HFFc6 (cell line): ENCODE measurements at places on chromosomes 7 and 10. TPM values are rescaled to one million over a fixed set of nuclear protein-coding genes. Genes with fewer than 3 reads are reported as not detected.

- H3K27ac ChIP-seq, result no peak overlapping the region
- H3K36me3 ChIP-seq, result no peaks in the 10 kb centered on the region
- no peak overlapping the region for H3K4me3 ChIP-seq
- peaks cover 26% of the 10 kb centered on the region for H3K27me3 ChIP-seq
- DNase-seq, result no peak
Measured at GRCh38 chr10:125550362-125550761, 132.6 kb downstream of the TEX36 start.

GRCh38 chr10:22625516-22626290, 88.7 kb downstream of the PIP4K2A start:
- peaks cover 99% of the 10 kb centered on the region for H3K4me1 ChIP-seq
- DNase-seq, result no peak
- peak overlapping the region; percentile 62 for H3K27ac ChIP-seq
- peak overlapping the region; percentile 22; the same call in 1 of the 2 replicates for H3K4me3 ChIP-seq

The DENND2A gene
- total RNA-seq, result 0.85 to 0.99 TPM (median 0.89 TPM) in 3 replicates

The AKR1C2 gene
- 0.38 to 1.2 TPM (median 0.80 TPM) in 3 replicates for total RNA-seq

DNA sequence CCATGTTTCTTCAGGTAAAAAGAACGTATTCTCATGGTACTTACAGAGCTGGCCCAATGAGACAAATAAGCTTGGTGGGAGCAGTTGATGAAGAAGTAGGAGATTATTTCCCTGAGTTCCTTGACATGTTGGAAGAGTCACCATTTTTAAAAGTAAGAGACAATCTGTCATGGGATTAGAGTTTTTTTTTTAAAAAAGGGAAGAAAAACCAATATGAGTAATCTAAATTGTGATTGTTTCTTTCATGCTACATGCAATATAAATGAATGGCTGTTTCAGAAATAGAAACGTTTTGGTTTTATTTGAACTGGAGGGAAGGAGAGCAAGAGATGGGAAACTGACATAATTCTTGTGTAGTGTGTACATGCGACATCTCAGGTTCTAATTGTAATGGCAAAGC, 32.8 kb downstream of the TMEM60 start:
- no peak overlapping the region for H3K4me3 ChIP-seq
- no peak for DNase-seq
- peaks cover 10% of the 10 kb centered on the region; the same call in 1 of the 2 replicates for H3K36me3 ChIP-seq
- H3K4me1 ChIP-seq, result peaks cover 36% of the 10 kb centered on the region

GRCh38 chr10:71981015-71981875, 17.1 kb downstream of the CHST3 start:
- peaks cover 87% of the 10 kb centered on the region for H3K4me1 ChIP-seq
- H3K36me3 ChIP-seq, result peaks cover 24% of the 10 kb centered on the region
- H3K27me3 ChIP-seq, result no peaks in the 10 kb centered on the region; the same call in 1 of the 2 replicates
- H3K4me3 ChIP-seq, result no peak overlapping the region
- peak overlapping the region; percentile 72 for H3K27ac ChIP-seq
- DNase-seq, result no peak

DNA sequence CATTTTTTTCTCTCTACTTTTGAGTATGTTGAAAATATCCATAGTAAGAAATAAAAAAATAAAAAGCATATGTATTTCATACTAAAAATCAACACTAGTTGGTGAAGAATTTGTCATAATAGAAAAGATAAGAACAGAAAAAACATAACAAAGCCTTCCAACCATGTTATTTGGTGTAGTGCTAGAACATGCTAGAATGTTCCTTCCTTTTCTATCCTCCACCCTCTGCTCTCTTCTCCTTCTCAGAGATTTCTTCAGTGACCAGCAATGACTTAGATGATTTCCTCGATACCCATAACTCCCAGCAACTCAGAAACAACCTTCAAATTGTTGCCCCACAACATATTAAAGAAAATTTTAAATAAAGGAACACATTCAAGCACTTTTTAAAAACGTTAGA, 2.6 kb downstream of the ZC3HAV1 start:
- peak overlapping the region; percentile 97 for H3K4me3 ChIP-seq
- H3K4me1 ChIP-seq, result peaks cover 50% of the 10 kb centered on the region
- peaks cover 1% of the 10 kb centered on the region; the same call in 1 of the 2 replicates for H3K27me3 ChIP-seq
- no peak for DNase-seq
- H3K36me3 ChIP-seq, result peaks cover 15% of the 10 kb centered on the region; the same call in 1 of the 2 replicates

GRCh38 chr7:82035456-82035855, 265.6 kb upstream of the HGF start:
- H3K27me3 ChIP-seq, result no peaks in the 10 kb centered on the region; the same call in 1 of the 2 replicates
- H3K4me1 ChIP-seq, result peaks cover 52% of the 10 kb centered on the region
- no peak for DNase-seq
- peaks cover 10% of the 10 kb centered on the region; the same call in 1 of the 2 replicates for H3K36me3 ChIP-seq
- H3K27ac ChIP-seq, result peak overlapping the region; percentile 88

DNA sequence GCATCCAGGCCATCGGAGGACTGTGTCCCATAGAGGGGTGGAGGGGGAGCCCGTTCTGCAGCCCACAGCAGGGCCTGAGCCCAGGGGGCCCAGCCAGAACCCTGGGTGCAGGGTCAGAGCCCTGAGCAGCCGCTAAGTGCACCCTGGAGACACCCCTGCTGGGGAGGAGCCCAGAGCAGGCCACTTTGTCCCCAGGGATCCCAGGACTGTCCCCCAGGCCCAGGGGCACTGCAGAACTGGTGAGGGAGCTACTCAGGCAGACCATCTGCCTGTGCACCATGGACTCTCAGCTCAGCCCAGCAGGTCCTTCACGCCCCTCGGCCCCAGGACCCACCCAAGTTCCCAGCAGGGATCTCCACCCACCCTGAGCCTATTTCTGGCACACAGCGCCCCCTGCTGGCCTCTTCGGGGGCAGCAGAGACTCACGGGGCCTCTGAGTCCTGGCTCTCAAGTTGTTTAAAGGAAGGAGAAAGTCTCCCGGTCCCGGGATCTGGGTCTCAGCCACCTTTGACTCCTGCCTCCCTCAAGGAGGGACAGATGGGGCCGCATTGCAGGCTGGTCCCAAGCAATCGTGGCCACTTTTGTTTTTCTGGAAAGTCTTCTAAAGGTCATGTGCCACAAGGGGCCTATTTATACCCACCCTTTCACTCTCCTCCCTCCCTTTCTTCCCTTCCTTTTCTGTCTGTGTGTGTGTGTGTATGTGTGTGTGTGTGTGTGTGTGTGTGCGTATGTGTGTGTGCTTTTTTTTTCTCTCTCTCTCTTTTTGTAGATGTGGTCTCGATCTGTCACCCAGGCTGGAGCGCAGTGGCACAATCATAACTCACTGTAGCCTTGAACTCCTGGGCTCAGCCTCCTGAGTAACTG, 90.3 kb downstream of the MYL10 start:
- no peak overlapping the region for H3K27ac ChIP-seq
- no peak overlapping the region for H3K4me3 ChIP-seq
- peak; percentile 28 for DNase-seq
- peaks cover 14% of the 10 kb centered on the region for H3K27me3 ChIP-seq
- H3K36me3 ChIP-seq, result no peaks in the 10 kb centered on the region
- H3K4me1 ChIP-seq, result 0 out of 2 replicates have a peak, but pooled peaks cover 9% of the 10 kb centered on the region

The LIPK gene
- total RNA-seq, result not detected in 3 replicates

DNA sequence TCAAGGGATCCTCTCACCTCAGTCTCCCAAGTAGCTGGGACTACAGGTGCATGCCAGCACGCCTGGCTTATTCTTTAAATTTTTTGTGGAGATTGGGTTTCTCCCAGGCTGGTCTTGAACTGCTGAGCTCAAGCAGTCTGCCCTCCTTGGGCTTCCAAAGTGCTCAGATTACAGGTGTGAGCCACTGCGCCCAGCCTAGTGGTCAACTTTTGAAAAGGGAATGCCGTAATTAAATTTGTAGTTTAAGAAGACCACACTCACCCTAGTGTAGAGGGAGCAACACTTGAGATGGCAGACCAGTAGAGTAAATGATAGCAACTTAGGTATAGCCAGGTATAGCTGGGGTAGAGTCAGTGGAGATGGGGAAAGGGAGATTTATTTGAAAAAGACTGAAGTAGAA, 17.6 kb downstream of the ZRANB1 start:
- no peak overlapping the region for H3K4me3 ChIP-seq
- peaks cover 5% of the 10 kb centered on the region; the same call in 1 of the 2 replicates for H3K36me3 ChIP-seq
- DNase-seq, result no peak
- no peak overlapping the region for H3K27ac ChIP-seq
- no peaks in the 10 kb centered on the region for H3K27me3 ChIP-seq

- no peaks in the 10 kb centered on the region for H3K27me3 ChIP-seq
- no peak for DNase-seq
- H3K4me3 ChIP-seq, result no peak overlapping the region
Measured at GRCh38 chr7:20275637-20276036, 55.1 kb upstream of the ITGB8 start.

DNA sequence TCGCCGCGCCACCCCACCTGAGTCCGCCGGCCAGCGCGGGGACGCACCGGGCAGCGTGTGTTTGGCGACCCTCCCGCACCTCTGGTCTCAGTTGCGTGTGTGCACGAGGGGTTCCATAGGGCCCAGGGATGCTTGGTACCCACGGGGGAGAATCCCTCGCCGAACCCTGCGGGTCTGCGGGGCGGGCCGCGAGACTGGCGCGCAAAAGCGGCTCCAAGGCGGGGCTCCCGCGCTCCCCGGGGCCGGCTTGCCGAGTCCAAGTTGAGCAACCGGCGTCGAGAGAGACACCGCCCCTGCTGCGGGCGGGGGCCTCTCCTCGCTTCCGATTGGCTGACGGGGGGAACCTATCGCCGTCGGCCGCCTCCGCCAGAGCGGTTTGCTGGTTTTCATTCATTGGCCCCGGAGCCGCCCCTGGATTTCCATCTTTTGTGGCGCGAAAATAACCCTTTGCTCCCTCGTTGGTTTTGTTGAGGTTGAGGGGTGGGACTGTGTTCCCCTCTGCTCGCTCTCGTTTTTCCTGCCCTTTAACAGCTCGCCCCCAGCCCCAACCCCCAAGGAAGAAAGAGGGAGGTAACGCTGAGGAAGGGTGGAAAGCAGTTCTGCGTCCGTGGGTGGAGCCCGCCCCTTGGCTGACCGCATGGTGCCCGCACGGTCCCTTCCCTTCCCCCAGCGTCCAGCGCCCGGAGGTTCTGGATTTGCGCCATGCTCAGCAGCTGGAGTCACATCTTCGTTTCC, 4.0 kb upstream of the IGF2BP3 start:
- no peaks in the 10 kb centered on the region for H3K36me3 ChIP-seq
- peak overlapping the region; percentile 60; the same call in 1 of the 2 replicates for H3K27ac ChIP-seq
- peaks cover 34% of the 10 kb centered on the region for H3K27me3 ChIP-seq
- peak overlapping the region; percentile 89 for H3K4me3 ChIP-seq
- peak; percentile 92 for DNase-seq
- H3K4me1 ChIP-seq, result peaks cover 30% of the 10 kb centered on the region

DNA sequence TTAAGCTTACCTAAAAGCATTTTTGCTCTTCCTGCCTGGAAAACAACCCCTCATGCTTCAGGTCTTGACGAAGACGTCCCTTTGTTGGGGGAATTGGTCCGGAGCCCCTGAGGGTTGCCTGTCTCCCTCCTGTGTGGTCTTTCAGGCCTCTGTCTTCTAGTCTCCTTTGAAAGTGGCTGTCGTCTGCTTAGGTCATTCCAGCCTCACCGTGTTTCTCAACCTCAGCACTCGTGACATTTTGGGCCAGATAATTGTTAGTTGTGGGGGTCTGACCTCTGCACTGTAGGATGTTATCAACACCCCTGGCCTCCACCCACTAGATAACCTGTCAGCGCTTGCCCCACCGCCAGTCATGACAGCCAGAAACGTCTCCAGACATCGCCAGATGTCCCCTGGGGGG, 219.1 kb downstream of the TCF7L2 start:
- H3K27ac ChIP-seq, result no peak overlapping the region
- DNase-seq, result no peak
- no peaks in the 10 kb centered on the region for H3K4me1 ChIP-seq

The CRTAC1 gene
- total RNA-seq, result not detected in 2 replicates

The SPDYE16 gene
- total RNA-seq, result 0.07 TPM in 1 of 3 replicates, not detected in the others

DNA sequence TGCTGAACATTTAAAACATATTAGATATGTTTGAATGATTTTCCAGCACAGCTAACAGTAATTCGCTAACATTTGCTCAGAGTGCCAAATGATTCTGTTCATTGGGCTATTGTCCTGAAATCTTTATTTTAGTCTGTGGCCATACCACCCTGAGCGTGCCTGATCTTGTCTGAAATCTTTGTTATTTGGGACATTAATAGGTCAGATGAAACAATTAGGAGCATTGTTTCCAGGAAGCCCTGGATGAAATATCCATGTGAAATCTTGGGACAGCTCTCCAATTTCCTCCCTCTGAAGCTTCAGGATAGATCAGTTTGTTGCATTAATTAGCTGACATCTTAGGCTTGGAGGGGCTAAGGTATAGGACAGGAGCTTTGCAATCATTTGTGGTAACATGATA, 512.0 kb downstream of the KIF20B start:
- H3K4me1 ChIP-seq, result no peaks in the 10 kb centered on the region
- no peak overlapping the region for H3K4me3 ChIP-seq
- DNase-seq, result no peak
- no peaks in the 10 kb centered on the region for H3K36me3 ChIP-seq
- no peak overlapping the region for H3K27ac ChIP-seq

GRCh38 chr7:82154728-82155127, 288.8 kb downstream of the CACNA2D1 start:
- no peaks in the 10 kb centered on the region for H3K4me1 ChIP-seq
- H3K27me3 ChIP-seq, result no peaks in the 10 kb centered on the region
- no peak for DNase-seq
- H3K36me3 ChIP-seq, result no peaks in the 10 kb centered on the region
- H3K27ac ChIP-seq, result no peak overlapping the region
- H3K4me3 ChIP-seq, result no peak overlapping the region

DNA sequence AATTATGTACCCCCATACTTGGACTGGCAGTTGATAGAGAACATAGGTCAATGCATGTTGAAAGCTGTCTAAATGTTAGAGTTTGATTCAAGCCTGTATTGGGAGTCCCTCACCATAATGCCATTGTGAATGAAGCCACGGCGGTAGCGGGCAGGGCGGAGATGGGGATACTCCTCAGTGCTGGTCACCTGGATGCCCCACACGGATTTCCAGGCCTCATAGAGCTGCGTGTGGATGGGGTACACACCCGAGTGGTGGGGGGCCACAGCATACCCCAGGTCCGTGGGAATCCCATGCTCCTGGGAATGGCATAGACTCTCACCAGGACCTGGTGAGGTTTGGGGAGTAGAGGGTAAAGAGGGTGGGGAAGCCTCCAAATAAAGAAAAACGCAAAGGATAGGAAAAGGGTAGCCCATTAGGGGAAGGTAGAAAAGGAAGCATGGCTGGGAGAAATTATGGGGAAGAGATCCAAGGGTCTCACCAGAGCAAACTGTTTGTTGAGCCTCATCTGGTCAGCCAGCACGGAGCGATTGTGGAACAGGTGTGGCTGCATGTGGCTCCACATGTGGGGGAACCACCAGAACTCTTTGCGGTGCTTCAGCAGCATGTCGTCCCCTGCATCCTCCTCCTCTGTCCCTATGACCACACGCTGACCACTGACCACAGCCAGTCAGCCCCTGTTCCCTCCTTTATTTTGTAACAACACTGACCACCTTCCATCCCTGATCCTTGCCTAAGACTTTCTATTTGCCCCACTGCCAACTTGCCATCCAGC, 5.0 kb downstream of the NDST2 start:
- peaks cover 2% of the 10 kb centered on the region; the same call in 1 of the 2 replicates for H3K27me3 ChIP-seq
- DNase-seq, result no peak
- H3K36me3 ChIP-seq, result peaks cover 20% of the 10 kb centered on the region

DNA sequence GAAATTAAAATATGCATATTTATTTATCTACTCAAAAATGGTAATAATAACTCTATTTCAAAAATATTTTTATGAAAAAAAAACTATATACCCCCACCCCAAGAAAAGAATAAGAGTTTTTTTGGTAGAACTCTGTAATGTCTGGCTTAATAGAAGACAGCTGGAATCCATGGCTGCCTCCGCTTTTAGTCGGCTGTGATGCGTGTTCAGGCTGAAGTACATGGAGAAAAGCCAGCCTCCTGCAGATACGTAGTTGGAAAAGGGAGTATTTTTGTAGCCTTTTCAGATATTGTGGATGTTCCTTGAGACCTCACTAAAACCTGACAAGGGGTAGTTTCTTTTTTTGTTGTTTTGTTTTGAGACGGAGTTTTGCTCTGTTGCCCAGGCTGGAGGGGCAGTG, 10.0 kb downstream of the FOXK1 start:
- H3K4me3 ChIP-seq, result no peak overlapping the region
- peaks cover 51% of the 10 kb centered on the region for H3K4me1 ChIP-seq
- no peak for DNase-seq
- H3K27me3 ChIP-seq, result no peaks in the 10 kb centered on the region; the same call in 1 of the 2 replicates
- H3K27ac ChIP-seq, result peak overlapping the region; percentile 33; the same call in 1 of the 2 replicates
